HepG2 (cell line): ENCODE measurements at places on chromosomes 13 and 19.

- no peak overlapping the region for H3K27ac ChIP-seq
- no peak overlapping the region for H3K4me3 ChIP-seq
- no peaks in the 10 kb centered on the region for H3K36me3 ChIP-seq
- H3K4me1 ChIP-seq, result no peaks in the 10 kb centered on the region
- DNase-seq, result no peak
Measured at GRCh38 chr19:17881701-17882100, 10.0 kb downstream of the SLC5A5 start.

DNA sequence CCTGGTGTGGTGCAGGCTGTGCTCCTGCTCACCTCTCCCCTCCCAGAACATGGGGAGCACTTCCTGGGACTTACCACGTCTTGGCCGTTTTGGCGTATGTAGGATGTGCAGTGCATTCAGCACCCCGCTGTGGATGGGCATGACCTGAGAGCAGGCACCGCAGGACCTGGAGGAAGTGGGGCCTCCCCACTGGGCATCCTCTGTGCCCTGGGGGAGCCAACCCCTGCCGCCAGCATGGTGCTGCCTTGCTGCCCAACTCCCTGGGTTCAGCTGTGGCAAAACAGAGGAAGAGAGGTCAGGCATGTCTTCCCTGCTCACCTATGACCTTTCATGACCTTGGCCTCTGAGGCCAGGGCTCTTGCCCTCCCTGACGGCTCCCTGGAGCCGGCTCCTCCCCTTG lies 103.5 kb downstream of the RAB20 start:
- H3K27ac ChIP-seq, result no peak overlapping the region
- no peaks in the 10 kb centered on the region for H3K36me3 ChIP-seq
- H3K4me3 ChIP-seq, result no peak overlapping the region
- H3K4me1 ChIP-seq, result peaks cover 41% of the 10 kb centered on the region

DNA sequence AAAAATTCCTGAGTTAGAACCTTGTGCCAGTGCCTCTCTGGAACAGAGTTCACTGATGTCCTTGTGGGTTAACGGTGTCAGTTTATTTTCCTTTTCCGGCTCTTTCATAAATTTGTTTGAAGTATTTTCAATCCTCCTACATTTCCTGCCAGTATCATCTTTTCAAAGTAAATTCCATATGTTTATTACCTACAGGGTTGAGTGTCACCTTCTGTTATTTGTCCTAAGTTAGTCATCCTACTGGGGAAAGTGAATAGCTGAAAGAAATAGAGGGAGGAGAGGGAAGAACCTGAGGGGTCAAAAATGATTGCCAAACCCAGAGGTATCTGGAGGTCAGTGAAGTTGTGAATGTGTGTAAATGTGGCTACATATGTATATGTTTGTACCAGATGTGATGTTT lies 181.2 kb downstream of the DNAJC15 start:
- no peaks in the 10 kb centered on the region for H3K27me3 ChIP-seq
- no peaks in the 10 kb centered on the region for H3K36me3 ChIP-seq
- no peak overlapping the region for H3K27ac ChIP-seq
- no peak overlapping the region for H3K4me3 ChIP-seq
- no peak for DNase-seq

GRCh38 chr13:25973085-25973484 lies 78.7 kb downstream of the SHISA2 start:
- H3K36me3 ChIP-seq, result no peaks in the 10 kb centered on the region
- peaks cover 13% of the 10 kb centered on the region; the same call in 2 of the 3 replicates for H3K27me3 ChIP-seq
- no peak overlapping the region for H3K27ac ChIP-seq
- peaks cover 1% of the 10 kb centered on the region; the same call in 1 of the 2 replicates for H3K4me1 ChIP-seq

DNA sequence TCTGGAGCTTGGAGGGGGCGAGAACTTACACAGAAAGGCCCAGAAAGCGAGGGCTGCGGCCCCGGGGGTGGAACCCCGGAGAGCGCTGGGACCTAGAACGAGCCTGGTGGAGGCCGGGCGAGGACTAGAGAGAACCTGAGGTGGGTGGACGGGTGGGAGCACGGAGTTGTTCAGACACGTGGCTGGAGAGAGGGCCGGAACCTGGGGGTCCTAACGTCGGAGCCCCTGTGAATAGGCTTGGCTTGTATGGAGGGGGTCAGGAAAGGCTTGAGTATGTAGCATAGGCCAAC lies 383 bp downstream of the ZNF581 start:
- H3K36me3 ChIP-seq, result no peaks in the 10 kb centered on the region; the same call in 1 of the 2 replicates
- peak overlapping the region; percentile 79 for H3K27ac ChIP-seq
- peaks cover 61% of the 10 kb centered on the region for H3K4me1 ChIP-seq
- no peaks in the 10 kb centered on the region for H3K27me3 ChIP-seq

GRCh38 chr19:12778017-12778904 lies 2.9 kb upstream of the HOOK2 start:
- H3K4me3 ChIP-seq, result peak overlapping the region; percentile 76
- no peaks in the 10 kb centered on the region for H3K36me3 ChIP-seq
- peaks cover 50% of the 10 kb centered on the region for H3K4me1 ChIP-seq

DNA sequence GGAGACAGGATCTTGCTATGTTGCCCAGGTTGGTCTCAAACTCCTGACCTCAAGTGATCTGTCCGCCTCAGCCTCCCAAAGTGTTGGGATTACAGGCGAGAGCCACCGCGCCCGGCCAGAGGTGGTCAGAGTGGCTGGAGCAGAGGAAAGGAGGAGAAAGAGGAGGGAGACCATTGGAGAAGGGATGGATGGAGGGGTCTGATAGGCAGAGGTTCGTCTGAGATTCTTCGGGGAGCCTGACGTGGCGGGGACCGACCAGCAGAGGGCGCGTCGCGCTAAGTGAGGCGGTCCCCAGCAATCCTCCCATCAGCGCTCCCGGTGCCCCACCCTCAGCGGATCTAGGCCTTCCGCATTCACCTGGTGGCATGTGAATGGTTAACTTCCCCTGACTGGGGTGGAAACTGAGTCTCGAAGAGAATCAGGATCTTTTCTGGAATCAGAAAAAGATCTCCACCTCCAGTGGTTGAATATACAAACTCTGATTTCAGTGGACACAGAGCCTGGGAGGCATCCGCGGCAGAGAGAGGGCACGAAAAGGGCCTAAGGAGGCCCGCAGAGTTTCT lies 8.8 kb downstream of the GTPBP3 start:
- H3K27me3 ChIP-seq, result peaks cover 13% of the 10 kb centered on the region; the same call in 2 of the 3 replicates
- peak; percentile 39 for DNase-seq
- no peak overlapping the region for H3K4me3 ChIP-seq
- H3K4me1 ChIP-seq, result peaks cover 32% of the 10 kb centered on the region
- H3K27ac ChIP-seq, result no peak overlapping the region

DNA sequence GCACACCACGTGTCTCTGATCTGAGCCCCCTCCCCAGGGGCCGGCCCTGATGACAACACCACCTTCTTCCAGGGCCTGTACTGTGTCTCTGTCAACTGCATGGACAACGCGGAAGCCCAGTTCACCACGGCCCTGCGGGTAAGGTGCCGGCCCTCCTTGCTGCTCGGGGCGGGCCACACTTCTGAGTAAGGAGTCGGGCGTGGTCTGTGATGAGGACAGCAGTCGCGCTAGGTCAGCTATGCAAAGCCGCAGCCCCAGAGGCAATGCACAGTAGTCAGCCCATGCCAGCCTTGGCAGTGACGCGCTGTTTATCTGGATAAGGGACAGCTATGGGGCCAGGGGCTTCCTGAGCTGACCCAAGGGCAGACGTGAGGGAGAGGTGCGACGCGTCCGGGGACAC lies 24.6 kb downstream of the MAU2 start:
- H3K36me3 ChIP-seq, result peaks cover 74% of the 10 kb centered on the region
- H3K27me3 ChIP-seq, result no peaks in the 10 kb centered on the region
- H3K4me1 ChIP-seq, result no peaks in the 10 kb centered on the region
- DNase-seq, result no peak

GRCh38 chr19:57788114-57788692 lies 18.7 kb downstream of the ZNF586 start:
- DNase-seq, result no peak
- no peak overlapping the region for H3K4me3 ChIP-seq
- H3K27me3 ChIP-seq, result no peaks in the 10 kb centered on the region
- H3K27ac ChIP-seq, result no peak overlapping the region

- H3K36me3 ChIP-seq, result peaks cover 34% of the 10 kb centered on the region
- H3K4me1 ChIP-seq, result no peaks in the 10 kb centered on the region
- H3K27me3 ChIP-seq, result no peaks in the 10 kb centered on the region
- H3K4me3 ChIP-seq, result no peak overlapping the region
Measured at GRCh38 chr19:5211217-5211822, 129.3 kb downstream of the PTPRS start.

DNA sequence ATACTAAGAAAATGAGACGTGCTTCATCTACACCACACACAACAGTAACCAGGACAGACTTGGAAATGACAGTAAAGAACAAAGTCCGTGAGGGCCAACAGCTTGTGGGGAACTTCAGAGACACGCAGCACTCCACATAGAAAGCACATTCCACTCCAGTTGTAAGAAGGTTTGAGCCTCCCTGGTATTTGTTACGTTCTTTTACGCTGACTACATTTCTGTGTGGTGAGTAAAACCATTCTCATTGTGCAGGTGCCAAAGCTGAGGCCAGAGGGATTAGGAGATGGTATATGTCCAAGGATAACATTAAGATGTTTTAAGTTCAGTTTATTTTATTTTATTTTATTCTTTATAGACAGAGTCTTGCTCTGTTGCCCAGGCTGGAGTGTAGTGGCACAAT lies 1189.9 kb downstream of the UQCRFS1 start:
- H3K27ac ChIP-seq, result no peak overlapping the region
- no peak for DNase-seq
- H3K27me3 ChIP-seq, result no peaks in the 10 kb centered on the region
- H3K36me3 ChIP-seq, result no peaks in the 10 kb centered on the region
- H3K4me1 ChIP-seq, result no peaks in the 10 kb centered on the region

DNA sequence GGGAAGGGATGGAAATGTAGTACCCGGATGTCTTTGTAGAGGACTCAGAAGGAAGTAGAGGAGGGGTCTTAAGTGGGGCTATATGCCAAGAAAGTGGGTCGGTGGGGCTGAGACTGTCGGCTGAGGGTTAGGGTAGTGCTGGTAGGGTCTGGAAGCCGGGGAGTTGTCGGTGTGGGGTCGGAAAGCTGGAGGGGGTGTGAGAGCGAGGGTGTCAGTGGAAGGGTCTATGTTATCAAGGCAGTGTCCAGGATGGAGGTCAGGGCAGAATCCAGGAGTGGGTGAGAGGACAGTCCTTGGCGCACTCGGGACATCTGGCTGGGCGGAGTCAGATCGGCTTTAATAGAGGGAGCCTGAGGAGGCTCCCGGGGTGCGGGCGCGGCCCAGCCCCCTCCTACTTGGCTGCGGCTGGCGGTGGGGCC lies 1.7 kb downstream of the HSPB6 start:
- no peak for DNase-seq
- no peak overlapping the region for H3K4me3 ChIP-seq
- H3K4me1 ChIP-seq, result peaks cover 21% of the 10 kb centered on the region
- no peak overlapping the region for H3K27ac ChIP-seq
- peaks cover 3% of the 10 kb centered on the region for H3K36me3 ChIP-seq

- H3K4me3 ChIP-seq, result no peak overlapping the region
- peak; percentile 80 for DNase-seq
- no peak overlapping the region for H3K27ac ChIP-seq
- no peaks in the 10 kb centered on the region for H3K27me3 ChIP-seq
- no peaks in the 10 kb centered on the region for H3K36me3 ChIP-seq
- H3K4me1 ChIP-seq, result peaks cover 38% of the 10 kb centered on the region
Measured at GRCh38 chr19:13195678-13196077, 45.5 kb downstream of the IER2 start.

GRCh38 chr13:113040597-113041292 lies 64.8 kb upstream of the F7 start:
- no peak overlapping the region for H3K27ac ChIP-seq
- no peak overlapping the region for H3K4me3 ChIP-seq
- no peaks in the 10 kb centered on the region for H3K4me1 ChIP-seq
- H3K27me3 ChIP-seq, result no peaks in the 10 kb centered on the region; the same call in 1 of the 2 replicates
- peaks cover 27% of the 10 kb centered on the region for H3K36me3 ChIP-seq

DNA sequence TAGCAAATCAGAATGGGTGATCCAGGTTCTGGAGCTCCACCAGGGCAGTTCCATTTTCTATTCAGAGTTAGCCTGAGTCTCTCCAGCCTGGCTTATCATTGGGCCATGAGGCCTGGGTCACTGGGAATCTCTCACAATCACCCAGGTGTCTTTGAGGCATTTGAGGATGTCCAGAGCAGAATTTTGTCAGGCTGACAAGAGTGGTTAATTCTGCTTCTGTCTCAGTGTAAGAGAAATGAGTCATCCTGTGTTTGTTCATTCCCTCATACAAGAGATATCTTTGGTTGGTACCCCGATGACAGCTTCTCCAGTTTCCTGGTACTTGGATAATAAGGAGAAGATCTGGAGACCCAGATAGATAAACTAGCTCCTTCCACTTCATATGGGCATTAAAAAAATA lies 10.4 kb downstream of the ZNF93 start:
- H3K4me1 ChIP-seq, result no peaks in the 10 kb centered on the region
- no peak overlapping the region for H3K27ac ChIP-seq
- H3K36me3 ChIP-seq, result no peaks in the 10 kb centered on the region
- H3K27me3 ChIP-seq, result no peaks in the 10 kb centered on the region

DNA sequence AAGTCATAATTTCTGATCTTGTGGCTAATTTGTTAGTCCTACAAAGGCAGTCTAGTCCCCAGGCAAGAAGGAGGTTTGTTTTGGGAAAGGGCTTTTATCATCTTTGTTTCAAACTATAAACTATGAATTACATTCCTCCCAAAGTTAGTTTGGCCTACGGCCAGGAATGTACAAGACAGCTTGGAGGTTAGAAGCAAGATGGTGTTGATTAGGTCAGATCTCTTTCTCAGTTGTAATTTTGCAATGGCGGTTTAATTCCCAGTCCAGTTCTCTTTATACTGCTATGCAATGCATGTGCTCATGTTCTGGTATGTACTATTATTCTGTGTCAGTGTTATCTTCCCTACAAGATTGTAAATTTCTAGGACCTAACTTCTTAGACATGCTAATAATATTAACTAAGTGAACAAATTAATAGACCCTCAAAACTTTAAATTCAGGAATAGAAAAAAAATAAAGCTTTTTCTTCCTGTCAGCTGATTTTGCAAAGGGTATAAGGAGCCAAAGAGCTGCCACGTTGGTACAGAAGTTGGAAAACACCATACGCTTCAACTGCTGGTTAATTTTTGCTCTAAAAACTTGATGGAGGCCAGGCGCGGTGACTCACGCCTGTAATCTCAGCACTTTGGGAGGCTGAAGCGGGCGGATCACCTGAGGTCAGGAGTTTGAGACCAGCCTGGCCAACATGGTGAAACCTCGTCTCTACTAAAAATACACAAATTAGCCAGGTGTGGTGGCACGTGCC lies 1.3 kb upstream of the DNAJC15 start:
- no peak for DNase-seq
- no peak overlapping the region for H3K27ac ChIP-seq
- H3K36me3 ChIP-seq, result no peaks in the 10 kb centered on the region
- H3K27me3 ChIP-seq, result no peaks in the 10 kb centered on the region; the same call in 2 of the 3 replicates
- no peak overlapping the region for H3K4me3 ChIP-seq

- no peaks in the 10 kb centered on the region; the same call in 1 of the 2 replicates for H3K27me3 ChIP-seq
- no peak overlapping the region for H3K27ac ChIP-seq
- H3K36me3 ChIP-seq, result peaks cover 21% of the 10 kb centered on the region
- H3K4me1 ChIP-seq, result peaks cover 36% of the 10 kb centered on the region
Measured at GRCh38 chr19:13781547-13781946, 7.3 kb downstream of the C19orf53 start.
